ENCODE measurements at places on chromosomes 13 and 19. TPM values are rescaled to one million over a fixed set of nuclear protein-coding genes. Genes with fewer than 3 reads are reported as not detected.

DNA sequence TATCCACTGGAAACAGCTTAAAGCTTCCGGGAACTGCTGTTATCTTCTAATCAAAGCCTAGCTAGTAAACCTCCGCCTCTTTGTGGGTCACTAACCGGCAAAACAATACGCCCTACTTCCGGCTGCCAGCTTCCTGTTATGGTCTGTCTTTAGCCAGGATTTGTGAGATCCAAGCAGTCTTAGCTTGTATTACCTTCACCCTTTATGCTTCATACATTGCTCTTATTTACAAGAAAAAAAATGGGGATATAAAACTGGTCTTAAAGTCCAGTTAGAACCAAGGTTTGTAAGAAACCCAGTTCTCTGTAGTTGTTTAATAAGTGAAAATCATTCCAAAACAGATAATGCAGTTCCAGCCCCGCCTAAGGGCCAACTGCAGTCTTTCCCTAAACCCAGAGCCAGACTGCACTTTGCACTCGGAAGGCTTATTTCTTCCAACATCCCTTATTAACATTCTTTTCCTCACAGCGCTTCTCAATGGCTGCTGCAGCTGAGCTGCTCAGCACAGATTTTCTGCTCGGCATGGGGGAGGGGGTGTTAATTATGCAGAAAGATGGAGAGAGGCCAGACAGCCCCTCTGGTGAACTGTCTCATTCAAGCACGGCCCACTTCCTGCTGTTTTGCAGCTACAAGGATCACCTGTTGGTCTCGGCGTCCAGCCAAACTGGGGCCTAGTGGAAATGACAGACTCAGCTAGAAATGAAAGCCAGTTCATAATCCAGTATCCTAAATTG lies 368.4 kb downstream of the KLF12 start:
- peak; percentile 62 for DNase-seq

DNA sequence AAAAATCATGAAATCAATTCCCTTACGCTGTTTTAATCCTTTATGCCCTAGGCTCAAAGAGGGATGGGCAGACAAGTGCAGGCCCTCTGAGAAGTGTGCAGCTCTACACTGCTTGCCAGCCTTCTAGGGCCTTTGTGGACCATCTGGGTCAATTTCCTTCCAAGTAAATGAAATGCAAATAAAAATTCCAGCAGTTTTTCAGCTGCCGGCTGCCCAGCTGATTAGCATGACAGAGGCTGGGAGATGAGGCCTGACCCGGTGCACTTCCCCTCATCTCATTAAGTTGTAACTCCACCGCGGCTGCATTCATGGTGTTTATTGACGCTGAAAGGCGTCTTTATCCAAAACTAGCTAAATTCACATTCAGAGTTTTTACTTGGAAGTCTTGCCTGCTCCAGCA lies 47.5 kb upstream of the GSX1 start:
- DNase-seq = no peak

The FCAR gene
- total RNA-seq = 19.5 TPM

DNA sequence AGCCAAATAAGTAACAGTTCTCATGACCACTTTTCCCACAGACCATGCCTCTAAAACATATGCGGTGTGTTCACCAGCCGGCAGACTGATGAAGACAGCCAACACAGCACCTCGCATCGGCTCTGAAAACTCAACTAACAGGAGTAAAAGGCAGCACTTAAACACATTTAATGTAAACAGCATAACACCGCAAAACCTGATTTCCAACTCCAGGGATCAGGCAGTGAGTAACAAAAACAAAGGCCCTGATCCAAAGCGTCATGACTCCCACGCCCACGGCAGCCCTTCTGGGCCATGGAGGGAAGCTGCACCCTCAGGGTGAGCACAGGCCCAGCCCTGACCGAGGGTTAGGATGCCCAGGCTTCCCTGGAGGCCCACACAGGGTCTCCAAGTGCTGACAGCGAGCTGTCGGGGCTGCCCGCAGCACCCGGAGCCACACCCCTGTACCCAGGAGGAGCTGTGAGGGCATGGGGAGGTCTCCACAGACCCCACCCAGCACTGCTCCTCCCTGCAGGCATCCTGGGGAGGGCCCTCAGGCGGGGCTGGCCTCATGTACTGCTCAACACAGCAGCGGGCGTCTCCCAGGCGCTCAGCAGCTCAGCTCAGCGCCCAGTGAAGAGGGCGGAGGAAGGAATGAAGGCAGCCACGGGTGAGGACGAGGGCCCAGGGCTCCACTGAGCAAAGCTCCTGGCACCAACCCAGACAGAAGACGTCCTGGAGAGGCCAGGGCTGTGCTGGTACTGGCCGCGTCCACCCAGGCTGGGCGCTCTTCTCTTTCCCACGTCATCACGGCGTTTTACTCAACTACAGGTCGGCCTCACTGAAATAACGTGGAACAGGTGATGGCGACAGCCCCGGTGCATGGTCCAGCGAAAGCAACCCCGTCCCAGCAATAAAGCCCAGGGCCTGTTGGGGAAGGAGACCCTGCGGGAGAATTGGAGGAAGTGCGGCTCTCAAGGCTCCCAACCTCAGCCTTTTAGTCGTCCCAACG lies 53.7 kb downstream of the RASA3 start:
- no peak for DNase-seq

GRCh38 chr13:41456768-41457588 lies at the start of gene RGCC:
RGCC (plus strand) TSS chr13:41457550; CDS start chr13:41457708, 158 bp downstream.
- peak; percentile 59 for DNase-seq

The KCNJ14 gene
- total RNA-seq = 0.52 TPM

The ZNF561 gene
- total RNA-seq = 40.1 TPM

- DNase-seq = no peak
These were observed 50.8 kb upstream of the FLT1 start for GRCh38 chr13:28545583-28546333.

DNA sequence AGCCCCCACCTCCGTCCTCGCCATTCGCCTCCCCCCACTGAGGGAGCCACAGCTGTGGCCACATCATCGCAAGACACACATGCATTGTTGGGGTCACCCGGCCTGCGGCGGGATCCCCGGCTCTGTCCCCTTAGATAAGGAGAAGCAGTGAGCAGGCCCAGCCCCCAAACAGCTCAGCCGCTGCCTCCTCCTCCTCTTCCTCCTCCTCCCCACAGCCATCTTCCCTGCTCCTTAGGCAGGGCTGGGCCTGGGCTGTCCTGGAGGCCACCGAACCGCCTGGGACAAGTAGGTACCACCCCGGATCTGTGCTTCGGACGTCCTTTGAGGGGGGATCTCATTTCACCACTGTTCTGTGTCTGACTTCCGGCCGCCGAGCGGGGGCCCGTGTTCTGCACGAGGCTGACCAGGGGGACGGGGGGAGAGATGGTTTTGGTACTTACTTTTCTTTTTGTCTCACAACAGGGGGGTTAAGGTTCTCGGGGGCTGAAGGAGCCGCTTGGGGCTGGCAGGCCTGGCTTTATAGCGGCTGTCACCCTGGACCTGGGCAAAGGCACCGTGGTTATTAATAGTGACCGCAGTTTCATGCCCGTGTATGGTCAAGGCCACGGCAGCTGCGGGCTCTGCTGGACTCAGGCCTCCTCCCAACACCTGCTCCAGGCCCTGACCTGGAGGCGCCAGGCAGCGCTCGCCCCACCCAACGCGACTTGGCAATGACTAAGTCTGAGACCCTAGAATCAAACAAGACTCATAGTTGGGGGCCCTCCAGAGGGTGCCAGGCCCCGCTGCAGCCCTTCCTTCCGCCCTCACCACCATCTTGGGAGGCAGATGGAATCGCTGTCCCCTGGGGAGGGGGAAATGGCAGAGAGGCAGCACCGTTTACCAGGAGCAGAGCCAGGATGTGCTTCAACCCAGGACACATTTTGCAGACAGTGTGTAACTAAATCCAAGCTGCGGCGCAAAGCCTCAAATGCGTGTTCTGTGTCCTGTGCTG lies 18.3 kb downstream of the NMRK2 start:
- DNase-seq = no peak

GRCh38 chr19:46654621-46655152 lies 6.3 kb downstream of the DACT3 start:
- DNase-seq = peak; percentile 31

The LYL1 gene
- total RNA-seq = 32.9 TPM

GRCh38 chr13:37868691-37869505 lies 674 bp downstream of the TRPC4 start:
- DNase-seq = peak; percentile 3

- DNase-seq = no peak
These were observed 184.2 kb downstream of the LACC1 start for GRCh38 chr13:44063881-44064280.

DNA sequence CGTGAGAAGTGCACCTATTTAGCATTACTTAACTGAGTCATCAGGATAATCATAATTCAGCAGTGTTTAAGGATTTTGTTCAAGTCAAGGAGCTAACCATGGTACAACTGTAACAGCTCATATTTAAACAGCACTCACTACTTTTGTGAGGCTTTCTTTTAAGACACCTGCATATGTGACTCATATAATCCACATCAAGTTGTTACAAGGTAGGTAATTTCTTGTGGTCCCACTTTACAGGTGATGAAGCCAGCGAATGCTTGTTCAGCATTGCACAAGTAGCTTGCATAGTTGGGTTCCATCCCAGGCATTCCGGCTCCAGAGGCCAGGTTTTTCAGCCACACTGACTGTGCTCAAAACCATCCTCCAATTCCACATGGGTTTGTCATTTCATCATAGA lies 569.2 kb downstream of the MYO16 start:
- DNase-seq = no peak

GRCh38 chr19:5632241-5632612 lies 9.3 kb downstream of the SAFB start:
- DNase-seq = no peak

DNA sequence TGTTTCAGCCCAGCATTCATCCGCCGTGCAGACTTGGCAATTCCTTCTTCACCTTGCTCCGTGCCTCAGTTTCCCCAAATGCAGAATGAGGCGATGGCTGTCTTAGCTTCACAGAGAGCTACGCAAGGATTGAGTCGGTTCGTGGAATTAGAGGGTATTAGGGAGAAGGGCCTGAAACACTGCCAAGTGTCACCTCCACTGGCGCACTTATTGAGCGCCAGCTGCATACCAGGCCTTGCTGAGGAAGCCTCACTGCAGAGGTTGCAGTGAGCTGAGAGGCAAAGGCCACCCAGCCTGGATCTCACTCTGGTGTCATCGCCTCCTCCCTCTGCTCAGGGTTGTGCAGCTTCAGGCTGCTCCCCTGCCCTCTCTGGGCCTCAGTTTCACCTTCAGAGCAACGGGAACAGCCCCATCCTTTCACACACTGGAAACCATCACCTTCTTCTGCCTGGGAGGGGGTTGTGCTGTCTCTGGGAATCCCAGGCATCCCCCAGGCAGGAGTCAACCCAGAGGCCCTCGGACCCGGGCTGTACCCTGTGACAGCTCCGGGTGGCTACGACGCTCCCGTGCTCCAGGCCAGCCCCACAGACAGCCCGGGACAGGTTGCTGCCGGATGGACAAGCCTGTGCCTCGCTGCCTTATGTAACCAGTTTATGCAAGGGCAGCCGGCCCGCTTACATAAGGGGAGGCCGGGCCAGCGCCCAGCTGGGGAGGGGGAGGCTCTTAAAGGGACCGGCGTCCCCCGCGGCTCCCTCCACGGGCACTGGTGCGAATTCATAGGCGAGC lies 31.9 kb downstream of the NFIC start:
- no peak for DNase-seq

DNA sequence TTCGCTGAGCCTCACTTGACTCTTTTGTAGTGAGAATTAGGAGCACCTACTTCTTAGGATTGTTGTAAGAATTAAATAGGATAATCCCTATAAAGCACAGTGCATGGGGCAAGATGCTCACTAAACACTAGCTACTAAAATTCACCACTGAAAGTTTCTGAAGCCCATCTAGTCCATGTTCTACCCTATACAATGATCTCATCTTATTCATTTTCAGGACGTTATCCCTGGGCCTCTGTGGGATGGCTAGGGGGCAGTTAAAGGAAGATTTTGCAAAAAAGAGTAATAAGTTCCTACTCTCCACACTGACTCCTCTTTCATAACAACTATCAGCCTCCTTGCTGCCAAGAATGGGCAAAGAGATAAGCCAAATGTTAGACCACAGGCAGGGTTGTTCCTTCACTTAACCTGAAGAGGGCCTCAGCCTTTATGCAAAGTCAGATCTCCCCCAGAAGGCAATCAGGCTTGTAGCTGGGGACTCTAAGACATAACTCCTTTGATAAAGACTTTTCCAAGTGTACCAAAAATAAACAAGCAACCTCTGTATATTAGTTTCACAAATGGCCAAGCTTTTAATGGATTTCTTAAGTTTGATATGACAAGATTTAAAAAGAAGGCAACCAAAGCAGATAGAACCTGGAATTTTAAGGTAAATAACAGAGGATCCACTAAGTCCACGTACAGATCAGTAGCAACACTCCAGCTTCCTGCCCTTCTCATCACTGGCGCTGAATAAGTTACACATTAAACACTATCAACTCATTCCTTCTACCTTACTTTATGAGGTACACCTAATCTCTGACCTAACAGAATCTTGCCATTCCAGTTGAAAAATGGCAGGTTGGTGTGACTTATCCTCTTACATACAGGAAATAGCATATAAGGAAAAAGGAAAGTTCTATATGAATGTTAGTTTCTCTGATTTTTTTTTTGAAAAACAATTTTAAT lies 44.4 kb downstream of the ELF1 start:
- DNase-seq = peak; percentile 37

GRCh38 chr13:26810095-26810494 lies 49.5 kb upstream of the GPR12 start:
- no peak for DNase-seq

- DNase-seq = no peak
These were observed 949 bp upstream of the ZNF260 start for GRCh38 chr19:36528921-36529518.

DNA sequence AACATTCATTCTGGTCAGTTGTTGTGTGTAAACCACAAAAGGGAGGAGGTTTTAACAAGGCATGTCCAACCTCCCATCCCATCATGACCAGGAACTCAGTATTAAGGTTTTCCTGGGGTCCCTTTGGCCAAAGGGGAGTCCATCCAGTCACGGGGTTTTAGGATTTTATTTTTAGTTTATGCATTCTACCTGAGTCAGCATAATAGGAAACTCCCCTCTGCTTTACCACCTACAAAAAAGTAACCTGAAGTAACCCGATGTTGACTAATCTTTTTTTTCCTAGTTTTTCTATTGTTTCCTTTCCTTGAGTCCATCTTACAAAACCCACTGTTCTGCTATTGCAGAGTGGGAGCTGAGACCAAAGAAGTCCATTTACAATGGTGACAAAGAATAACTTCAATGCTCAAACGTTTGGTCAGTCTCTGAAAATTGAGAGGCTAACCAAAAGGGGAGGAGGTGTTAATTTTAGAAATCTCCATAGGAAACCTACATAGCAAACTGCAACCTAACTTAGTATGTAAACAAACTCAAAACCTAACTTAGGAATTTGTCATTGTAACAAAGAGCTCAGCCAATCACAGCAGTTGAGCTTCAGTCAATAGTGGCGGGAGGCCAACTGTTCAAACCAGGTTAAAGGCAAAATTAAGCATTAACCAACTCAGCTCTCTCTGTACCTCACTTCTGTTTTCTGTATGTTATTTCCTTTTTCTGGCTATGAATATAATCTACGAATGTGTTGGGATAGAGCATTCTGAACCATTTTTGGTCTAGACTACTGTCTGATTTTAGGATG lies 1954.1 kb downstream of the PCDH9 start:
- DNase-seq = no peak
